ENCODE measurements at places on chromosomes 12 and 14.

DNA sequence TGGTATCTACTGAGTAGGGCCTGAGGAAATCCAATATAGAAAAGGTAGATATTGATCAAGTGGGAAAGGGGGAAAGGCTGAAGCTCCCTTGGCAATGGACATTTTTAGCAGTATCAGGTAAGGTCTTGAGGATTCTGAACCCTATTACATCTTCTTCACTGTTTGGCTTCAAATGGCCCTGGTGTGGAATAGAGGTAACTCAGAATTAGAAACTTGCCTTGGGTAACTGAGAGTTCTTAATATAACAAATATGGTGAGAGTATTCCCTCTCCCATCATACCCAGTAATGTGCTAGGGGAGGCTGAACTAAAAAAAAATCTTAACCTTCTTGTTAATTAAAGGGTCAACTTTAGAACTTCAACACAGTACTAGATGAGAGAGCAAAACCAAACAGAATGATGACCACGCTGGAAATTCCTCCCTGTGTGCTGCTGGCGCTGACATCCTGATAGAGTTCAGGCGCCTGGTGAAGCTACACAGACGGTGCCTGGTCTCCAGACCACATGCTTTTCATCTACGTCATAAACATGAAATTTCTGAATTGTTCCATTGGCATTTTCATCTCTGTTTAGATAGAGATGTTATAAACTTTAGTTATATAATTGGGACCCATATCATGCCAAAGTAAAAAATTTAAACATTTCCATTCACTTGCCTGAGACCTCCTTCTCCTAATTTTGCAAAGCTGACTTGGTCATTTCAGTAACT is 128.3 kb downstream of the AKAP6 start:
- no peak for DNase-seq

GRCh38 chr12:8065991-8066594 is at the start of gene C3AR1:
Gene C3AR1 (minus strand): TSS chr12:8066359. CDS start chr12:8060185, 6,174 bp downstream.
- DNase-seq: peak; percentile 91

DNA sequence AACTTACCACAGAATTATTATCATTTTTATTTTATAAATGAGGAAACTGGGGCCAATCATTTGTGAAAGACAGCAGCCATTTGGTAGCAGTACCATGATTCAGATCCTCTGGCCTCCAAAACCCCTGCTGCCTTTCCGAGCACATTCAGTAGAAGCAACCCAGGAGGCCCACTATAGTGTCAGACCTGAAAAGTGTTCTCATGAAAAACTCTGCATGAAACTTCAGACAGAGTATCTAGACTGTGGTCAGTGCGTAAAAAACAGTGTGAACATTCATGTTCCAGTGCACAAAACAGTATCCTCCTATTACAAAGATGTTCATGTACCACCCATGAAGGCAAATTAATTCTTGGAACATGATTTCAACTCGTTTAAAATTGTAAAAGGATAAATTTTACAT is 112.0 kb downstream of the EPS8 start:
- no peak for DNase-seq

GRCh38 chr14:65040666-65041433 is 54.2 kb downstream of the FNTB start:
- DNase-seq: no peak

GRCh38 chr14:93150227-93151208 is 34.2 kb downstream of the MOAP1 start:
- no peak for DNase-seq

DNA sequence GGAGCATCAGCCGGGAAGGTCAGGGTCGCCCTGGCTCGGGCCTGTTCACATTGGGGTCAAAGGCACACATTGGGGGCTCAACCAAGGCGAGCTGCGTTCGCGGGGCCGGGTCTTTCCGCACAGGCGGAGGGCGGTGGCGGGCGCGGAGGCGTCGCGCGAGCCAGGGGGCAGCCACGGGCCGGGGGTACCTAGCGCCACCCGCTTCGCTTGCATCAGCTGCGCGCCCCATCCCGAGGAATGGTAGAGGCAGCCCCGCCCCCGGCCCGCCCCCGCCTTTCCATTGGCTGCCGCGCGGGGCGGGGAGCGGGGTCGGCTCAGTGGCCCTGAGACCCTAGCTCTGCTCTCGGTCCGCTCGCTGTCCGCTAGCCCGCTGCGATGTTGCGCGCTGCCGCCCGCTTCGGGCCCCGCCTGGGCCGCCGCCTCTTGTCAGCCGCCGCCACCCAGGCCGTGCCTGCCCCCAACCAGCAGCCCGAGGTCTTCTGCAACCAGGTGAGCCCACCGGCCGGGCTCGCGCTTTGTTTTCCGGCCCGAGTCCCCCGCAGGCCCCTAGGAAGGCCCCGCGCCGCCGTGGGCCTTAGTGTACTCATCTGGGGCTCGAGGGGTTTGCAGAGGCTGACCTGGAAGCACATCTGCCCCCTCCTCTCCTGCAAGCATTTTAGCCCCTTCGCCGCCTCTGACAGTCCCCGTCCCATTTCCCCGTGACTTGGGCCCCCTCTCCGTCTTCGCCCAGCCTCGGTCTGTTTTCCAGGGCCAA is at the start of gene ALDH2:
ALDH2 (plus strand) TSS at position 326 of the 754 bp plus-strand sequence; CDS start at position 376, 50 bp downstream.
- DNase-seq: no peak

DNA sequence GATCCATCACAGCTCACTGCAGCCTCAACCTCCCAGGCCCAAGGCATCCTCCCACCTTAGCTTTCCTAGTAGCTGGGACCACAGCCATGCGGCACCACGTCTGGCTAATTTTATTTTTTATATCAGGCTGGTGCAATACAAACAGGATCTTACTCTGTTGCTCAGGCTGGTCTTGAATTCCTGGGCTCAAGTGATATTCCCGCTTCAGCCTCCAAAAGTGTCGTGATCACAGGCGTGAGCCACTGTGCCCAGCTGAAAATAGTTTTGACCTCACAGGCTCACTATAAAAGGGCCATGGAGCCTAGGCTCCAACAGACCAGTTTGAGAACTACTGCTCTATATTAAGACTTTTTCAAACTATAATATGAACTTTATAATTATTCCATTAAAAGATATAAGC is 37.3 kb downstream of the SNX6 start:
- no peak for DNase-seq

DNA sequence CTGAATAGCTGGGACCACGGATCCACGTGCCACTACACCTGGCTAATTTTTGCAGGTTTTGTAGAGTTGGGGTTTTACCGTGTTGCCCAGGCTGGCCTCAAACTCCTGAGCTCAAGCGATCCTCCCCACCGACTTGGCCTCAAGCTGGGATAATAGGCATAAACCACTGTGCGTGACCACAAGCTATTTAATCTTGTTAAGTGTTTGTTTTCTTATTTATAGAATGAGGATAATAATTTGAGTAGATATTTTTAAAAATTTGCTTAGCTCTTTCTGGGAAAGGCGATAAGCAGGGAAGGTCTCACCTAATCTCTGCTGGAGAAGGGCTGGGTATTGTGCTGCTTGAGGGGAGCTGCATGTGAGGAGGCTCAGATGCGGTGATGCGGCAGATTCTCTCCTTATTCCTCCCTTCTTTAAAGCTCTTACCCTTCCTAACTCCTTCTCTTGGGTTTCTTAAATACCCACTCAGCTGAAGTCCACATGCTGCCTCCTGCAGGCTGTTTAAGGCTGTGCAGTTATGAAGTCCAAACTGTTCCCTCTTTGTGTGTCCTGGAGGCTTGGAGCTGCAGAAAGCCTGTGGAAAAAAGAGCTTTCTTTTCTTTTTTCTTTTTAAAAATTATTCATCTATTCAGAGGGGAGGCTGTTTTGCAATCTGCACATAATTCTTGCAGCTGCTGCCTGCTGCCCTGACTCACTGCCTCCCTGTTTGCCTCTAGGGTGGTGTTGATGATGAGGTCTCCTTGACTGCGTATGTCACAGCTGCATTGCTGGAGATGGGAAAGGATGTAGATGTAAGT is 37.9 kb downstream of the A2ML1 start:
- DNase-seq: peak; percentile 32

DNA sequence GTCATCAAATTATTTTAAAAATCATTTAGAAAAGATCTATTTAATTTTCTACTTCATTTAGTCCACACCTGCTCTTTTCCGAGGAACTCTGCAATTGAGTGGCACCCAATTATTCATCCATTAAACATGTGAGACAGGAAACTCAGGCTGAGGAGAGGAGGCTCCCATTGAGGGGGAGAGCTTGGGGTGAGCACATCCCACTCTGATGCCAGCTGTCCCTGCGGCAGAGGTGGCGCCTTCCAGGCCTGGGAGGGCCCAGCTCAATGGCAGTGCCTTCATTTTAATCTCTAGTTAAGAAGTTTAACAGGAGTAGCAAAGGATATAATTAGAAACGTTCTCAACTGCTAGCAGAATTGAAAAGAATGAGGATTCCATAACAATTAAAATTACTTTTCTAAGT is 92.0 kb downstream of the ITPR2 start:
- DNase-seq: no peak

DNA sequence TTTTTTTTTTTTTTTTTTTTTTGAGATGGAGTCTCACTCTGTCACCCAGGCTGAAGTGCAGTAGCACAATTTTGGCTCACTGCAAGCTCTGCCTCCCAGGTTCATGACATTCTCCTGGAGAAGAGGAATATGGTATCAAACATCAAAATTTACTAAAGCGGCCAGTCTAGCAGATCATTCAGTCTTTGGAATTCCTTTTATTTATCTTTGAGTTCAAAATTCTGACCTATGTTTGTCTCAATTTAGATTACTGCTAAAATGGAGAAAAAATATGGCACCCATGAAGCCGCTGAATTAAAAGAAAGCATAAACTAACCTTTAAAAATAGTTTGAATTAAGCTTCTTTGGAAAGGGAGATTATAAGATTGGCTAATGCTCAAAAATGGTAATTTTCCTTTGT is 64.5 kb upstream of the EGLN3 start:
- no peak for DNase-seq

DNA sequence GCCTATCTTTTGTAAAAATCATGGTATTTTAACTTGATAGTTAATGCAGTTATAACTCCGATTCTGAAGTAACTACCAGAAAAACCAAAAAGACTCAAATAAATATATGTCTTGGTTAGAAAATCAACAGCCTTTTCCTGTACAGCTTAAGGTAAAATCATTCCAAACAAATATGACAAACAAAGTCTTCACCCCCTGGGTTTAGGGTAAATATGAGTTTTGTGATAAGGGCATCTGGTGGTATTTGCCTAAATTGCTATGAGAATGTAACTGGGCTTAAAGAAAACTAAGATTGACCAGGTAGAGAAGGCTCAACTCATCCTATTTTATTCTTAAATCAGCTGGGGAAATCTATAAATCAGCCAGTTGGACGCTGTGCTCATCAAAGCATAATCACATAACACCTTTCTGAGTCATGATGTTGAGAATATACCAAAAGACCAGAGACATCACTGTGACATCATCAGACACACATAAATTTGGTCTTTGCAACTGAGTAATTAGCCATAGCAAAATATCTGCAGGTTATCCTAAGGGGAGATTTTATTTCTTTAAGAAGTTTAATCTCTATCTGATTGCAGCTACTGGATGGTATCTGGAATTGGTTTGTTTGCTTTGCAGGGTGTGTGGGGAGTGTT is 133.9 kb downstream of the STXBP6 start:
- DNase-seq: no peak

DNA sequence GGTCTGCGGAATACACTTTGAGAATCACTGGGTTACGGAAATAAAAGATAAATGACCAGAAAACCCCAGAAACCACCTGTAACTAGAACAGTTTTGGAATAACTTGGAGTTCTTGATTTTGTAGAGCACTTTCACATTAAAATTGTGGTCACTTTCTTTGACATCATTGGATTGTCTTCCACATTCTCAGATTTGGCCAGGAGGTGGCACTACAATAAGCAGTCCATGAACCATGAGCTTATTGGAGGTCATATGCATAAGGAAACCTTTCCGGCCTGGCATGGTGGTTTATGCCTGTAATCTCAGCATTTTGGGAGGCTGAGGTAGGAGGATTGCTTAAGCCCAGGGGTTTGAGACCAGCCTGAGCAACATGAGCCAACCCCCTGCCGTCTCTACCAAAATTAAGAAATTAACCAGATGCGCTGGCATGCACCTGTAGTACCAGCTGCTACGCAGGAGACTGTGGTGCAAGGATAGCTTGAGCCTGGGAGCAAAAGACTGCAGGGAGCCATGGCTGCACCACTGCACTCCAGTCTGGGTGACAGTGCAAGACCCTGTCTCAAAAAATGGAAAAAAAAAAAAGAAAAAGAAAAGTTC is 107.7 kb upstream of the CAND1 start:
- DNase-seq: peak; percentile 30

DNA sequence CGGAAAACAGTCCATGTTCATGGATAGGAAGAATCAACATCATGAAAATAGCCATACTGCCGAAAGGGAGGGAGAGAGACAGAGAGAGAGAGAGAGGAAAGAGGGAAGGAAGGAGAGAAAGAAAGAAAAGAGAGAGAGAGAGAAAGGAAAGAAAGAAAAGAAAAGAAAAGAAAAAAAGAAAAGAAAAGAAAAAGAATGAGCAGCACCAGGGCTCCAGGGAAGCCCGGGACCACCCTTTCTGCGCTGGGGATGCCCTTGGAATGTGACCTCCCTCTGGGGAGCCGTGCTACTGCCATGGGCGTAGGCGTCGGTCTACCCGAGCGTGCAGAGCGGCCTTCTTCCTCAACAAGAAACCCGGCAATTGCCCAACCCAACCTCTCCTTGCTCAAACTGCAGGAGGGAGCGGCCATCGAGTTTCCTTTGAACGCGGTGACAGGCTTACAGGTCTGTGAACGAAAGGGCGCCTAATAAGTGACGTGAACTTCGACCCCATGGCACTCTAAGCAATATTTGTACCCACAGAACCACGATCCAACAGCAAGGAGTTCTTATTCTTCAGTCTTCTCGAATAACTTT is 16.9 kb downstream of the OR6S1 start:
- no peak for DNase-seq

GRCh38 chr14:51609251-51609954 is 42.3 kb upstream of the FRMD6 start:
- no peak for DNase-seq

DNA sequence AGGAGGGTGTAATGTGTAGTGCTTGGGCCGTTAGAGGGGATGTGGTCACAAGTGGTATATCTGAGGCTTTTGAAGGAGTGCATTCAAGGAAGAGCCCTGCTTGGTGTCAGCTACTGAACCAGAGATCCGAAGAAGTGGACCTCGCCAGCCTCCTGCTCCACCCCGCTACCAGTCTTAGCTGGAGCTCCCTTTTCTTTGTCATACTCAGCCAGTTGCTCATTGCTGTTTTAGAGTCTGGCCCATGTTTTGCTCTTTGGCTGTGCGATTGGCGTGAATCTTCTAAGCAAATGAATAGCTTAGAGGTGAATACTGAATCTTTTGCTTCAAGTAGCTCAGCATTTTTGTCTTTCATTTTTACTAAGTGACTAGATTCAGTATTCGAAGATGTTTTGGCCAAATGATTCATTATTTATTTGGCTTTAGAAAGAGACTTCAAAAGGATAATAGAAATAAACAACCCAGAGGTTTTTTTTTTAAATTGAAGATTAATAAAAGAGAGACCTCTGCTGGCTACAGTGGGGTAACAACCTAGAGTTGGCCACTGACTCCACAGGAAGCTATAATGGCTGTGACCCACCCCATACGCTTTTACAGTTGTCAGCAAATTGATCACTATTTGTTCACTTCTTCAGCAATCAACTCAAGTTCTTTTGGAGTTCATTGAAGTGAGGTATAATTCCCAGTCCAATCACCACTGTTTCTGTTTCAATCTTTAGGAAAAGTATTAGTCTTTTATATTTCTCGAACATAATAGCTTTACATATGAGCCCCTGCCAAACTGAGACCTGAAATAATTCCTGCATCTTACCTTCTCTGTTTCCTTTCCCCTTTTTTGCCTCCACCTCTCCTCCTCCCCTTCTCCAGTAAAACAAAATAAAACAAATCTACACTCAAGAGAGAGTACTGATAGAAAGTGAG is 19.9 kb downstream of the CDKN1B start:
- DNase-seq: peak; percentile 65

GRCh38 chr14:54566410-54567223 is at the start of gene SAMD4A:
Gene SAMD4A (plus strand): TSS chr14:54567128. CDS start chr14:54567917, 789 bp downstream.
- DNase-seq: no peak

Data from AML-193 (cell line).